ENCODE measurements at places on chromosomes 4 and X. TPM values are rescaled to one million over a fixed set of nuclear protein-coding genes. Genes with fewer than 3 reads are reported as not detected.

C1GALT1C1 gene
- total RNA-seq: 15.4 TPM

GATB gene
- 29.3 TPM for total RNA-seq

TBX22 gene
- not detected for total RNA-seq

DNA sequence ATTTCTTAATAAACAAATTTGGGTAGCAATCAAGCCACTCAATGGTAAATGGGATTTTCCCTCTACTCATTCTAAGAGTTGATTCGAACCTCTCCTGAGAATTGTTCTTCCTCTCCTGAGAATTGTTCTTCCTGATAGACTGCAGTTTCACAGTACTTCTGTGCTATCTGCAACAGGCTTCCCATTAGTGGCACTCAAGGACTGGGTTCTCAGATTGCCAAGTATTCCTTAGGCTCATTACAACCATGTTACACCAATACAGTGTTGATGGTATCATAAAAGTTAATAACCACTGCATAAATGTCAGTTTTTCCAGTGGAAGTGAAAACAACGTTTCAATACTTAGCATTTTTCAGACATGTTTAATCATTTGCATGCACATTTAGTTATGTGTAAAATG lies 201.6 kb downstream of the FRMPD4 start:
- H3K36me3 ChIP-seq: no peaks in the 10 kb centered on the region
- no peaks in the 10 kb centered on the region for H3K27me3 ChIP-seq
- DNase-seq: no peak
- H3K4me1 ChIP-seq: no peaks in the 10 kb centered on the region
- H3K27ac ChIP-seq: no peak overlapping the region

GRCh38 chr4:37892641-37893040 lies 1.8 kb downstream of the TBC1D1 start:
- H3K36me3 ChIP-seq: no peaks in the 10 kb centered on the region
- no peaks in the 10 kb centered on the region for H3K27me3 ChIP-seq
- peaks cover 13% of the 10 kb centered on the region for H3K4me1 ChIP-seq
- DNase-seq: no peak
- H3K27ac ChIP-seq: no peak overlapping the region
- H3K4me3 ChIP-seq: no peak overlapping the region

DNA sequence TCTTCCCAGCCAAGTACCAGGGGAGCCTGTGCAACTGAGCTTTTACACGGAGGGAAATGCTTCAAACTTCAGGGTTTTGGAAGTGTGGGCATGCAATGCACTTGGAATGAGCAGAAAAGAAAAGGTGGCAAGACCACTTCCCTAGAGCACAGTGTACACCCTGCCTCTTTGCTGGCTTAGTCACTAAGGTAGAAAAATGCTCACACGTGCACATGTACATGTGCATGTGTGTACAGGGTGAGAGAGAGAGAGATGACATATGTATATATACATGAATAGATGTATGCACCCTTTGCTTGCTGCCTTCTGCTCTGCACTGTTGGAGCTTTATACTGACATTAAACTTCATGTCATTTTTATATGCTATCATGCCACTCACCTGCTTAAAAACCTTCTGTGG lies 7.9 kb upstream of the KLF3 start:
- no peak overlapping the region for H3K4me3 ChIP-seq
- H3K36me3 ChIP-seq: no peaks in the 10 kb centered on the region
- no peak overlapping the region for H3K27ac ChIP-seq
- no peak for DNase-seq
- H3K27me3 ChIP-seq: no peaks in the 10 kb centered on the region

GRCh38 chrX:139484591-139484990 lies 45.9 kb upstream of the F9 start:
- H3K4me3 ChIP-seq: no peak overlapping the region
- no peaks in the 10 kb centered on the region for H3K36me3 ChIP-seq
- DNase-seq: no peak
- no peaks in the 10 kb centered on the region for H3K27me3 ChIP-seq
- H3K27ac ChIP-seq: no peak overlapping the region
- no peaks in the 10 kb centered on the region for H3K4me1 ChIP-seq

DNA sequence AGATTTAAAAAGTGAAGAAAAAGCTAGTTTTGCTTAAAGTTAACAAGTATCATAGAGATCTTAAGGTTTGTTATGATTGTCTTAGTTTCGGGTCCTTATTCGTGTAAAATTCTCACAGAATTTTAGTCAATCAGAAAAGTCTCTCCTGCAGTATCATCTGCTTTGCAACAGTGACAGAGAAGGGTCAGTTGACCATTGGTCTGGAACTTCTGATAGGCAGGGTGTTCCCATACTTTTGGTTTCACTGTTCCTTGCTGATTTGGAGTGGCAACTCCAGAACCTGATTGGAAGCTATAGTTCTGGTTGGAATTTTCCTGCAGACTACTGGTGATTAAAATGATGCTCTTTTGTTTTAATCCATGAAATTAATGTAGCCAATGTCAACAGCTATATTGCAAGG lies 1.8 kb downstream of the IL15 start:
- H3K27ac ChIP-seq: no peak overlapping the region
- H3K4me3 ChIP-seq: no peak overlapping the region
- no peaks in the 10 kb centered on the region for H3K36me3 ChIP-seq
- no peak for DNase-seq

DNA sequence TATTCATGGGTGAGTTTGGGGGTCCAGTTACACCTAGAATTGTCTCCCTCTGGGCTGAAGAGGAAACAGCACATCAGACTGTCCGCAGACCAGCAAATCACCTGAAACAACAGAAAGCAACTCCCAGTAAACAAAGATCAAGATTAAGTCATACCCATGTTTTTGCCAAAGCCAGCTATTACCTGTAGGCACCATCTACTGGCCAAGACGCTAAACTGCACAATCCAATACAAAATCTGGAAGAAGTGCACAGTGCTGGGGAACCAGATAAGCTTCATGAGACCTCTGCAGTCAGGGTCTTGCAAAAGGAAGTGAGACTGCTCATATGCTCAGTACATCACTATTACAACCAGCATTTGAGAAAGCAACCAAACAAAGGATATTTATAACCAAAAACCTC lies 157.5 kb upstream of the ITM2A start:
- no peak overlapping the region for H3K27ac ChIP-seq
- no peak overlapping the region for H3K4me3 ChIP-seq
- no peaks in the 10 kb centered on the region for H3K27me3 ChIP-seq
- H3K4me1 ChIP-seq: no peaks in the 10 kb centered on the region
- no peaks in the 10 kb centered on the region for H3K36me3 ChIP-seq

All from HCT116 (cell line).